ENCODE measurements at places on chromosomes 1 and 21. TPM values are rescaled to one million over a fixed set of nuclear protein-coding genes. Genes with fewer than 3 reads are reported as not detected.

SH2D2A gene
- total RNA-seq: not detected

RGS4 gene
- total RNA-seq: 2.7 TPM

NCMAP gene
- total RNA-seq: not detected

FCRLB gene
- total RNA-seq: 0.69 TPM

TMEM50A gene
- 72.6 TPM for total RNA-seq

RIPK4 gene
- total RNA-seq: not detected

WDR64 gene
- not detected for total RNA-seq

CLDN14 gene
- not detected for total RNA-seq

KMO gene
- total RNA-seq: not detected

AHDC1 gene
- total RNA-seq: 6.7 TPM

TRABD2B gene
- under 0.01 TPM for total RNA-seq

DENND2D gene
- 8.9 TPM for total RNA-seq

ANKRD35 gene
- 2.9 TPM for total RNA-seq

PGLYRP3 gene
- total RNA-seq: not detected

KLHDC9 gene
- total RNA-seq: 2.3 TPM

TTC39A gene
- total RNA-seq: 0.26 TPM

DFFB gene
- 4.6 TPM for total RNA-seq

KCND3 gene
- total RNA-seq: under 0.01 TPM
